ENCODE measurements at places on chromosomes 11 and 22.

- DNase-seq: no peak
These were observed 61.9 kb downstream of the CTSC start for GRCh38 chr11:88275636-88276035.

- DNase-seq: no peak
These were observed 3.9 kb downstream of the CDC42EP1 start for GRCh38 chr22:37564111-37564711.

DNA sequence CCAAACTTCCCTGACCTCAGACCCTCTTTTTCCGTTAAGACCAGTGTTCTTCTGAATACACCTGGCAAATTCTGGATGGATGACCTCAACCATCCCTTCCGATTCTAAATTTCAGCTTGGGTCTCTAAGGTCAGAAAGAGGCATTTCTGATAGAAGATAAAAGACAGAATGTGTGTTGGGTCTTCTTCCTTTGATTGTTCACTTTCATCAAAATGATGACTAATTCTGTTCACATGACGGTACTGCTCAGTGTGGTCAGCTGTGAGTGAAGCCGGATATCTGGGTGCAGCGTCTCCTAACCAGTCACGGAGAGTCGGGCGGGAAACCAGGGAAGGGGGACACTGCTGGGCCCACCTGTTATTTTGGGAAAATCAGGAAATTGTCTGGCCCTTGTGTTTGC lies 151.6 kb upstream of the NAV2 start:
- no peak for DNase-seq

DNA sequence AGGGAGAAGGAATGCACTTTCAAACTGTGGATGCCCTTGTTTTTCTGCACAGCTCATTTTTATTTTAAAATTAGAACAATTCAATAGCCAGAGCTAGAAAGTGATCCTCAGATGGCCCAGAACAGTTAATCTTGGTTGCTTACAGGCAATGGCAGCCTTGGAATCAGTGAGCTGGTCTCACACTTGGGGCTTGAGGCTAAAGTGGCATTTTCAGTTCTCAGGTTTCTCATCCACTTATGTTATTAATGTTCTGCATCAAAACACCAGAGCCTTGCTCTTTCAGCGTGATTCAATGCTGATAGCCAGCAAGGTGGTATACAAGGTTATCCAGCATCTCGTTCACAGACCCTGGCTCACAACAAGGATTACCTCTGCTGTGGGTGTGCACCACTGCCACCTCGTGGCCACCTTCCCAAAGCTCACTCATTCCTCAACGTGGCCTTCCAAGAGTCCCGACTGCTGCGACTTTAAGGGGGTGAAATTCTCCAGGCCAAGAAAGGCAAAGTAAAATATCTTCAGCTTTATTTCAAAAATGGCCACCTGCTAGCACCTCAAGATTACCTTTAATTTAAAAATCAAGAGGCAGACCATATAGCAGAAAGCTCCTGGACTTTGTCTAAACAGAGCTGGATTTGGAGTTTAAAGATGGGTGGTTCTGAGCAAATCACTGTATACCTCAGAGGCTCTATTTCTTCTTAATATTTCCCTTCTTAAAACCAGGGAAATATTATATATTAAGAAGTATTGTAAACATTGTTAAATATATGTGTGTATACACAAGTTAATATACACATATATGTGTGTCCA lies 34.2 kb upstream of the FSHB start:
- DNase-seq: peak; percentile 22

GRCh38 chr22:39296981-39297489 lies 22.4 kb downstream of the RPL3 start:
- no peak for DNase-seq

- peak; percentile 83 for DNase-seq
These were observed 112.8 kb downstream of the WNT7B start for GRCh38 chr22:45863981-45864751.

GRCh38 chr22:44337678-44338004 lies 24.9 kb upstream of the SHISAL1 start:
- no peak for DNase-seq

GRCh38 chr22:31840585-31840984 lies 86.8 kb downstream of the DEPDC5 start:
- no peak for DNase-seq

DNA sequence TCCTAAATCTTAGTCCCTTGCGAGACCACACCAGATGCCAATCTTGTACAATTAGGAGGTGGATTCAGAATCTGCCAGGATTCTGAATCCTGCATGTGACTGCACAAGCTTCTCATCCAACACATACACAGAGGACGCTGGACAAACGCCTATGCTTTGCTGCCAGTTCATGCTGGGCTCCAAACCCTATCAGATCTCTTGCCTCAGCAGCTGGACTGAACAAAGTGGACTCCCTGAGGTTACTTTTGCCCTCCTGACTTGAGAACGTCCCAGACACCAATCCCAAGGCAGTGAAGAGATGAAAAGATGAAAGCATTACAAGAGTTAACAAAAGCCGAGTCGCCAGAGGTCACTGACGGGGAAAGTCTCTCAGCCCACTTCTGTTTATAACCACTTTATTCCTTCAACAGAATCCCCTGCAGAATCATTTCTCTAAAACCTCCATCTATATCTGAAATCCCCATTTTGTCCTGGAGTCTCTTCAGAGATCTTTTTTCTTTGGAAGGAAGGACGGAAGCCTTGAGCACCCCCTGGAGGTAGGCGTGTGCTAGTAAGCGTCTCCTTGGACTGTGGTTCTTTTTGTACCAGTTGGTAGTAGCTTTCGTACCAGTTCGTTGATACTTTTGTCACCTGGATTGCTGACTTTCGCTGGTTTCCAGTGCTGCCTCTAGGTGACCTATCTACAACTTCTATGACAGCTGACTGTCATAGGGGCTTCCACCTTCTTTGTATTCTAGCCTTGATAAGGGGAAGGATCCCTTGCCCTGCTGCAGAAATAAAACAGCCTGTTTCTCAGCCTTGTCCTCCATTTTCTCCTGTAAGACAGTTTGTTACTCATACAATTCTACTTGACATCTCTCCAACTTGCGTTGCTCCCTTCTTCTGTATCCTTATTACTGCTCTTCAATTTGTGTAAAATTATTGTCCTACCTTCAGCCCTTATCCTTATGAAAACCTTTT lies 26.1 kb upstream of the EED start:
- DNase-seq: peak; percentile 43

DNA sequence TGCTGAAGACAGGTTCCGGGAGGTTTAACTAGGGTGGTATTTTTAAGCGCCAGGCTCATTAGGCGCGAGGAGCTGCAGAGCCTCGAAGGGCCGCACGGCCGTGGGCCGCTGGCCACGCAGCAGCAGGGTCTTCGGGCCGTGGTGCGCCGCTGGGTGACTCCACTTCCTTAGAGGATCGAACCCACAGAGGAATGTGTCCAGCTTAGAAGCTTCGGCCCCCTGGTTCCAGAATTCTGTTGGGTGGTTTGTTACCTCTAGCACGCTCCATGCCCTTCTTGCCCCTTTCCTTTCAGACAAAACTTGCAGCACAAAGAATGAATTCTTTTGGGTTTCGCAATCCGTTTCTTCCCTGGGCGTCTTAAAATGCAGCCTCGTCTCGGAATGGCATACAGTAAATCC lies 773 bp upstream of the PATL1 start:
- no peak for DNase-seq

GRCh38 chr22:44091751-44092150 lies 67.6 kb downstream of the PARVB start:
- no peak for DNase-seq

GRCh38 chr11:112049777-112050176 lies 24.0 kb downstream of the PIH1D2 start:
- DNase-seq: no peak

GRCh38 chr11:103792981-103793468 lies 243.4 kb upstream of the DDI1 start:
- DNase-seq: no peak

DNA sequence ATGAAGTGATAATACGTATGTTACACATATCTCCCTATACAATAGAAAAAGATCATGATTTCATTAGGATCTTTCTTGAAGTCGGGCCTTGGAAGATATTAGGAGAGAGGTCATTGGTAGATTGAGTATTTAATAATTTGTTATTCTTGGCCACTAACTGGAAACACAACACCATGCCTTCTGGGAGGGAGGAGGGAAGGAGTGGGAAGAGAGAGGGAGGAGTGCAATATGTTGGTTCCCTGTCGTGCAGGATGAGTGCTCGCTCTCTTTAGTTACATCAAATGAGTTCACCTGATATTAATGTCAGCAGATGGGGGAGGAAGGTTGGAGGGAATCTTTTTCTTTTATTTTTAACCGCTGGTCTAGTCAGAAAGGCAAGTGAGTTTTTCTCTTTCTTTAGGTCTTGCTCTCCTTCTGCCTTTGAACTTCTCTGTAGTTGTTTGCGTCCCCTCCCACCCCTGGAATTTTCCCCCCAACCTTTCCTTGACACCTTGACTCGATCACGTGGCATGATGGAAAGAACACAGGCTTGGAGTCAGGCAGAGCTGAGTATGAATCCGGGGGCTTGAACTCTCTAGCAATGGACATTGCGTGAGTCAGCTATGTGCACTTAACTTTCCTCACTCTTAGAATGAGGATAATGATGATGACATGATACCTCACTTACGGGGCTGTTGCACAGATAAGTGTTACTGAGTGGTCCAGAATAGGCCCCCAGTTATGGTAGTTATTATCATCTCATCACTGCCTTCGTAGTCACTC lies 6.2 kb downstream of the ADAMTS15 start:
- no peak for DNase-seq

DNA sequence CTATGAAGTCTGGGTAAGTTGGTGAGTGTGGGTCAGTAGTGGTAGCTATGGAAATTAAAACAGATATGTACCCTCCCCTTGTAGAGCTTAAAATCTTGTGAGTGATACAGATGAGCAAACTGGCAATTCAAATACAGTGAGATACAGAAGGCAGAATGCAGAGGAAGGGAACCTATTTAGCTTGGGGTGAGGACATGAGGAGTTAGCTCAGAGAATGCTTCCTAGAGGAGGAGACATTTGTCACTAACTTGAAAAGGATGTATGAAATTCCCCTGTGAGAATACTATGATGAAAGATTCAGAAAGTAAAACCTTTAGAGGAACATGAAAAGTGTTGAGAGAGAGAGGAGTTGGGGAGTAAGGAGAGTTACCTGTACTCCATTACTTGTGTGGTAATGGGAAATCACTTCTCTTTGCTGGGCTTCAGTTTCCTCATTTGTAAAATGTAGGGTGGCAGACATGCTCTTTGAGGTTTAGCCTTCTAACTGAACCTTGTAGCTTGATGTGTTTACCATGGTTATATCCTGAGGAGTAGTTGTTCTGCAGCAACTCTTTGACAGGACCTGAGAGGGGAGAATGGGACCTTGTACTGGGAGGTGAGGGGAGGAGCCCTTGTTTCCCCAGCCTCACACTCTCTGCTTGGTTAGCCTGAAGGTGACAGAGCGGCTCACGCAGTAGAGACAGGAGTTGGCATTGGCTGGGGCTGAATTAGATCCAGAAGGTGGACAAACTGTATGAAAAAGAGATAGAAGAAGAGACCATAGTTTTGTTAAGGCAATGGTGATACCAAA lies 17.9 kb downstream of the SWAP70 start:
- no peak for DNase-seq

DNA sequence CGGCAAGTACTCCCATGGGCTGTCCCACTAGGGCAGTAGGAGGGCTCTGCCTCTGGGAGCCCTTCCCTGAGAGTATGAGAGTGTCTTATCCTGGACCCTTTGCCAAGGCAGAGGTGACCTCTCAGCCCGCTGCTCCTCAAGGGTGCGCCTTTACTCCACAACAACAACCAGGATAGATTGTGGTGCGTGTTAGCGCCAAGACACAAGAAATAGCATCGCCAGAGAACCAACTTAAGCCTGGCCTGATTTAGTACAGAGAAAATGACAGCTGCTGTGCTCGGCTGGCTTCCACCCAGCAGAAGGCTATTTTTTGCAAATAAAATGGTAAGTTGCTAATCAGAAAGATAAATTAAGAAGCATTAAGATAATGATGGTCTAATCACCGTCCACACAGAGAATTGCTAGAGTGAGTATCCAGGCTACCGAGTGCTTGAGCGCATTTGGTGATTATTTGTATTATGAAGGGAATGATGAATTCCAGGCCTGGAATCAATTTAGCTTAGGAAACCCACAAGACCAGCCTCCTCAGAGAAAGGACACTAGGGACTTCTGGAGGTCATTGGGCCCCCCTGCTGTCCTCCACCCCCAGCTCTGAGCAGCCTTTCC lies 119.8 kb downstream of the PKNOX2 start:
- DNase-seq: no peak

DNA sequence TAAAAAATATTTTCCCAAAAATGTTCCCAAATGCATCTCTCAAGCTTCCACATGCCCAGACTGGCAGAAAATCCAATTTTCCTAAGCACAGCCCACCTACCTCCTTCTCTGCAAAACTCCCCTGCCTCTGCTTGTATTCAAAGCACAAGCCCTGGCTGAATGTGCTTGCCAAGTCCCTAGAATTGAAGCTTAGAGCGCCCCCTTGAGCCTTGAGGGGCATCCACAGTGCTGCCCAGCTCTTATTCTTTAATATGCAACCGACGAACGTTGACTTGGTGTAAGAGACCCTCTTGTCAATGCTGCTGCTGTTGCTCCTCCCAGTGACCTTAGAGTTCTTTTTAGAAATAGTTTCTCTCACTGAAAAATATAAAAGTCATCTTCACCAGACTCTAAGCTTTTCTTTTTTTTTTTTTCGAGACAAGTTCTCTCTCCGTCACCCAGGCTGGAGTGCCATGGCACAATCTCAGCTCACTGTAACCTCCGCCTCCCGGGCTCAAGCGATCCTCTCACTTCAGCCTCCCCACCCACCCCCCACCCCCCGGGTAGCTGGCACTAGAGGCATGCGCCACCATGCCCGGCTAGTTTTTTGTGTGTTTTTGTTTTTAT lies 63.5 kb upstream of the CAPRIN1 start:
- peak; percentile 78 for DNase-seq

- no peak for DNase-seq
These were observed 2.1 kb downstream of the SMIM38 start for GRCh38 chr11:69157822-69158231.

DNA sequence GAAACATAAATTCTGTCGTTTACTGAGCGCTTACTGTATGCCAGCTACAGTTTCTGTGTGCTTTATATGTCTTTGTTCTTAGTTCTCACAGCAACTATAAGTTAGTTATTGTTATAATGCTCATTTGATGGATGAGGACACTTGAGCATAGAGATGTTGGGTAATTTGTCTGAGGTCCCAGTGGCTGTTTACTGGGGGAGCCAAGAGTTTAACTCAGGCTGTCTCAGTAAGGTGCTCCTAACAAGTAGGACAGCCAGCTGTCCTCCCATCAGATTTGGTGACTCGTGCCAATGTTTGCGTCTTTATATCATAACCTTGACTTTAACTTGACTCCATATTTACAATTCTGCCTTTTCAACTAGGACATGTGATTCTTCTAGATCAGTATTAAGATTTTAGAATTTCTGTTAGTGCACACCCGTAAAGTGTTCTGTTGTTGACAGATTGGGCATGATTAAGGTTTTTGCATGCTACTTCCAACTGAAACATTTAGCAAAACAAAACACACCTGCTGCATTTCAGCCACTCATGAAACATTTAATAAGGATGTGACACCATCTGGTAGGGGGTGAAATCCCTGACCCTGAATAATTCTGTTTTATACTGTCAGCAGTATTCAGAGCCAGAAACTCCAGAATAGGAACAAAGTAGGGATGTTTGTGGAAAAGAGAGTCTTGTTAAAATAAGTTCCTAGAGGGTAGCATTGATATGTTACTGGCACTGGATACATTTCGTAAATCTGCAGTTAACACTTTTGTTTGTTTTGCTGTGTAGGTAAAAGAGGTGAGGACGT lies 1.9 kb downstream of the REXO2 start:
- no peak for DNase-seq

All from GM13976 (cell line).